ENCODE measurements at places on chromosomes 12 and 14.

DNA sequence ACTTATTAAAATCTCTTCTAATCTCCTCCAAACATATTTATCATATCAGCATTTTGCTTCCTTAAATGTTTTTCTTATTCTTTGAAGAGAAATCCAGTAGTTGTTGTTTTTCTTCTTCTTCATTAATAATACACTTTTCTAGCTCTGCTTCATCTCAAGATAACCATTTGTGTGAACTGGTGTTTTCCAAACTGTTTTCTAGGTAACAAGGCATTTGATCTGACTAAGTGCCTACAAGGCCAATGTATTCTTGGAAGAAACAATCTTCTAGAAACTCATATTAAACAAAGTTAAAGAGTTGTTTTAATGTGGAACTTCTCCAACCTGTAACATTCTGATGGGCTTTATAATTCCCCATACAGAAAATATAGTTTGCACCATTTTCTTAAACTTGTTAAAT lies 30.8 kb upstream of the IFNG start:
- no peak for DNase-seq

GRCh38 chr14:77000340-77001270 lies 27.9 kb downstream of the IRF2BPL start:
- no peak for DNase-seq

DNA sequence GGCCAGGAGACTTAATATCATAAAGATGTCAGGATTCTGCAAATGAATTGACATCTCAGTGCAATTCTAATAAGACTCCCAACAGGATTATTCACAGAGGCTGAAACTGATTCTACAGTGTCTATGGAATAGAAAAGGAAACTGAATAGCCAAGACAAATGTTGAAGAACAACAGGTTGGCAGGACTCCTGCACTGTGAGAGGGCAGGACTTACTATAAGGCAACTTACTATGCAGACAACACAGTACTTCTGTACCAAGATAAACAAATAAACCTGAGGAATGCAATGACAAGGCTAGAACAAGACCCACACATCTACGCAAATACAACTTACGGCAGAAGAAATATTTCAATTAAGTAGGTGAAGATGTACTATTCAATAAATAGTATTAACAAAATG lies 132.2 kb upstream of the FKBP4 start:
- DNase-seq, result no peak

DNA sequence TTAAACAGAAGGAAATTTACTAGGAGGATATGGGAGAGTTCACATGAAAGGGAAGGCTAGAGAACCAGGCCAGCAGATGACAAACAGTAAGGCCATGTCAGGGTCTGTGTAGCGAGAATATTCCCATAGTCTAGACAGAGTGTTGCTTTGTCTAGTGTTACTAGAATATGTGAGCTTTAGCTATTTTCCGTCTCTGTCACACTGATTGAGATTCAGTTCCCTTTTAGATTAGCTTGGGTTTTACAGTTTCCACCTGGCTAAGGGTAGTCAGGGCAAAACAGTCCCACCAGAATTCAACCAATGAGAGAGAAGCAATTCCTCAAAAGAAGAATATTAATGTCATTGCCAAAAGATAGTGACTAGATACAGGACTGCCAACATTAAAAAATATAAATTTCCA lies 82.8 kb upstream of the MDM1 start:
- DNase-seq, result no peak

GRCh38 chr12:56084958-56085543 lies 5.1 kb downstream of the ERBB3 start:
- DNase-seq, result no peak

GRCh38 chr14:53531156-53531555 lies 378.0 kb upstream of the DDHD1 start:
- DNase-seq, result no peak

GRCh38 chr12:43028826-43029225 lies 439.3 kb upstream of the PRICKLE1 start:
- no peak for DNase-seq

- no peak for DNase-seq
Observed at GRCh38 chr12:4441355-4442335, 4.0 kb downstream of the FGF6 start.

DNA sequence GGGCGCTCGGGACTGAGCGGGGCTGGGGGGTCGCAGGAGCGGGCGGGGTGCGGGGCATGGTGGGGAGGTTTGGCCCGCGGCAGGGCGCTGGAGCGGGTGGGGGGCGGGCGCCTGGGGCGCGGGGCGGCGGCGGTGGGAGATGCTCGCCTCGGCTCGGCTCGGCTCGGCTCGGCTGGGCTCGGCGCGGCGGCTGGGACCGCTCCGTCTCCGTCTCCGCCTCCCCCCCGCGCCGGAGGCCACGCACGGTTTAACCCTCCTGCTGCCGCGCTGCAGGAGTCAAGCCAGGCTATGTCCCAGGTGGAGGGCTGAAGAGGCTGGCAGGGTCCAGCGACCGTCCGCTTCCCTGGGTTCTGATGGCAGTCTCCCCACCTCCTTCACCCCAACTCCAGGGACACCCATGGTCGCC lies at the start of gene PIANP:
PIANP (minus strand) TSS at position 170 of the 406 bp plus-strand sequence. CDS start 2,754 bp downstream, outside the sequence.
- no peak for DNase-seq

GRCh38 chr12:96246926-96247505 lies 52.8 kb downstream of the ELK3 start:
- DNase-seq, result no peak

- DNase-seq, result no peak
Observed at GRCh38 chr12:109010259-109010658, 10.6 kb downstream of the SVOP start.

- DNase-seq, result no peak
Observed at GRCh38 chr12:59486827-59487226, 109.0 kb upstream of the SLC16A7 start.

DNA sequence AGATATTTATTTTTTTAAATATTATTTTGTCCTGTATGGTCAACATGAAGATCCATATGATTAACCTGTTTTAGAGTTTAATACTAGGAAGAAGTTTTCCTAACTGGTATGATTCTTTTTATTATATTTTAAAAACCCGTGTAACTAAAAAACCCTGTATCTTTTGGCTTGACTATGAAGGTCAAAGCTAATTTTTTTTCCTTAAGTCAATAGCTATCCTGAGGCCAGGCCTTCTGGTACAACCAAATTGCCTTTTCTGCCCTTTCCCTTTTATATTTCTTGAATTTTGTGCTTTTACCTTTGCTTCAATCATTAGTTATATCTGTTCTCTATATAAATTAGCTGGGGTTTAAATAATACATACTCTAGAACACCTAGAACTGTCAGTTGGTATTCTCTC lies 30.6 kb upstream of the CCDC91 start:
- DNase-seq, result no peak

- no peak for DNase-seq
Observed at GRCh38 chr12:7188562-7189397, 706 bp upstream of the PEX5 start.

- DNase-seq, result no peak
Observed at GRCh38 chr14:51386983-51387735, 147.1 kb downstream of the TMX1 start.

DNA sequence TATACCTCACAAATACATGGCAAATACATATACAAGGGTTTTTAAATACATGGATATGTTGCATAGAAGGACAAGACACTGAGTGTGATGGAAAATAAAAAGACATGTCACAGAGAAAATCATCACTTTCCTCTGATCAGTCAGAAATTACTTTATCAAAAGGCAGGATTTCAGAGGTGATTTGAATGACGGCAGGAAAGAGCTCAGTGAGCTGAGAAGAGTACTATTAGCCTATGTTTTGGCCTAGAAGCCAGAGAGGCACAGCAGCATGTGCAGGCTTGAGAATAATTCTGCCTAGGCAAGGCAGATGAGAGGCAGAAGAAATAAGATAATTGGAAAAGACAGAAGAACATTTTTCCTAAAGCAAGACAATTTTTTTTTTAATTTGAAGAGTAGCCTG lies 94.9 kb downstream of the BCAT1 start:
- no peak for DNase-seq

GRCh38 chr14:71311061-71311460 lies 403.8 kb downstream of the PCNX1 start:
- DNase-seq, result no peak

DNA sequence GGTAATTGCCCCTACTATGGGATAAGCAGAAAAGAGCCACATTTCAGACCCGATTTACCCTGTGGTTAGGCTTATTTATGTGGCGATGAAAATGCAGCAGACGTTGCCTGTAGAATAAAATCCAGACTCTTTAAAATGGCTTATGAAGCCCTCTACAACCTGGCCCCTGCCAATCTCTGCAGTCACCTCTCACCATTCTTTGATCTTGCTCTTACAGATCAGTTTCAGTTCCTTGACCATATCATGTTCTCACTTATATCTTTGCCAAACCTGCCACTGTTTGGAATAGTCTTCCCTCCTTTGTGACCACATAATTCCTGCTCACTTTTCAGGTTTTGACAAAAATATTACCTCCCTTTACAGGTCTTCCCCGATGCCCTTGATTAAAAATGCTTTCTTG lies 264.3 kb upstream of the GARIN6 start:
- DNase-seq, result no peak

DNA sequence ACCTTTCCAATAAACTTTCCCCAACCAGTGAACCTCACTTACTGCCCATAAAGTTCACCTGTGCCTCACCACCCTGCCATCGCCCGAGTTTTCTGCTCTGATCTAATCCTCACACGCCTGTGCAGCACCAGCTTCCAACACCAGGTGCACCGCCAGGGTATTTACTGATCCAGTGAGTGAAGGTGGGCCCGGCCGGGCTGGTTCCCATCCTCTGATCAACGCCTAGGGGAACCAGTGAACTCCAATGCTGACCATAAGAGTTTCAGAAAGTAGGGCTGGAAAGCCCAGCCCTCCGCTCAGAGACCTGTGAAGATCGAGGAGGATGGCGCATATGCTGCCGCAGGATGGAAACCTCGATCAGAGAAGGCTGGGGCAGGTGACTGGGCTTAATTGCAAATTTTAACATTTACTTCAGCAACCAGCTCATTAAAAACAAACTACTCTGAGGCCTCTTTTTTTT lies 685 bp upstream of the MYL6B start:
- DNase-seq, result no peak

GRCh38 chr14:58963873-58964597 lies 224.4 kb upstream of the DAAM1 start:
- no peak for DNase-seq

GRCh38 chr12:96140174-96140573 lies 54.0 kb upstream of the ELK3 start:
- no peak for DNase-seq

All from RWPE2 (cell line).